ENCODE measurements at places on chromosomes 2 and 18.

- DNase-seq: no peak
Measured at GRCh38 chr18:10495936-10496335, 29.9 kb upstream of the NAPG start.

- DNase-seq: no peak
Measured at GRCh38 chr18:80246445-80247392, 595 bp downstream of the PARD6G start.

- no peak for DNase-seq
Measured at GRCh38 chr2:154914561-154914960, 216.1 kb downstream of the KCNJ3 start.

- no peak for DNase-seq
Measured at GRCh38 chr2:134714228-134714627, 4.6 kb downstream of the TMEM163 start.

DNA sequence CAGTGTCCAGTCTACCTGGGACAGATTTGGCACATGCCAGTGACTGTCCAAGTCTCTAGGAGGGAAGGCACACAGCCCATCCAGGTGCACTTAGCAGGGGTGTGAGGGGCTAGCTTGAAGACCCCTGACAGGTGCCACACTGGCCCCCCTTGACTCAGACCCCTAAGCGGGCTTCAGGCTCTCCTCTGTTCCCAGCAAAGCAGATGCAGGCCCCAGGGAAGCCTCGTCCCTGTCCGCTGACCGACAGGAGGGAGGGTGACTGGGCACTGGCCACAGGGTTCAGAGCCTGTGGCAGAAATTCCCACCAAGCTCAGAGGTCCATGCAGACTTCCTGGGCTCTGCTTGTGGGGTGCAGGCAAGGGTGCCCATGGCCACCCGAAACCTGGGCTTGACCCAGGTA, 239.8 kb upstream of the MYT1L start:
- no peak for DNase-seq

- no peak for DNase-seq
Measured at GRCh38 chr2:236967499-236967783, 118.2 kb upstream of the COPS8 start.

GRCh38 chr2:68946117-68946516, 6.6 kb downstream of the GKN2 start:
- no peak for DNase-seq

DNA sequence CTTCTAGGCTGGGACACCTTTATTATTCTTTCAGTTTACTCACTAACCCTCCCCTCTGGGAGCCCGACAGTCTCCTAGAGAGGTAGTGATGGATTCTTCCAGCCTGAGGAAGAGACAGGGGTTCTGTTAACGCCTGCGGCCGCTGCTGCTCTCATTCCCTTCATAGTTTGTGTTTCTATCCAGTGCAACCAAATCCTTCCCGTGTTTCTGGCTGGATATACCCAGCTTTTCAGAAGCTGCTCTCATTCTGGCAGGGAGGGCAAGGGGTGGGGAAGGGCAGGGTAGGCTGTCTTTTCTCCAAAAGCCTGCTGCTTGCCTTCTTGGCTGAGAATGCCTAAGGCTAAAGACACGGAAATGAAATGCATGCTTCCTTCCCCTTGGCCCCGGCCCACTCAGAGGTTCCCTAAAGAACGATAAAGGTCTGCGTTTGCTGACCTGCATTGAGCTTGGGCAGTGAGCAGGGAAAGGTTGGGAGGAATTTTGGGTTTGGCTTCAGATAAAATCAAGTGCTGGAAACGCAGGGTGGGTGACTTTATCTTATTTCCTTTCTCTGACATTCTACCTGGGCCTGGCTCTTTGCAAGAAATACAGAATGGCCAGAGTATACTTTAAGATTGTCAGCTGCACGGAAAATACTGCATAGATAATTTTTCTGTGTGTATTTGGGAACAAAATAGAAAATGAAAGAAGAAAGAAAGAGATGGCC, 390.9 kb downstream of the NBAS start:
- no peak for DNase-seq

GRCh38 chr18:58005885-58006523, 38.0 kb upstream of the NEDD4L start:
- no peak for DNase-seq

DNA sequence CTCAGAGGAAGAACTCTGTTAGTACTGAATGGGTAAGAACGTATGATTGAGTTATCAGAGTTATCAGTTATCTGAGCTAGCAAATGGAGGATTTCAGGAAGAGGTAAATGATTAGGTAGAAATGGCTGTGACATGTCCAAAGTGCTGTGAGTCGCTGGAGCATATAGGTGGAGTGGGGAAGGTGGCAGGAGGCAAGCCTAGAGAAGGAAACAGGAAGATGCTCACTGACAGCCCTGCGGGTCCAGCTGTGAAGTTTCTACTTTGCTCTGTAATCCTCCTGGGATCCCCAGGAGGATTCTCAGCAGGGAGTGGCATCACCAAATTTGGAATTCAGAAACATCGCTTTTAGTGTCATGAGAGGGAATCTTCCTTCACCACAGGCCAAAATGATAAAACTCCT, 52.0 kb downstream of the GYPC start:
- DNase-seq: no peak

DNA sequence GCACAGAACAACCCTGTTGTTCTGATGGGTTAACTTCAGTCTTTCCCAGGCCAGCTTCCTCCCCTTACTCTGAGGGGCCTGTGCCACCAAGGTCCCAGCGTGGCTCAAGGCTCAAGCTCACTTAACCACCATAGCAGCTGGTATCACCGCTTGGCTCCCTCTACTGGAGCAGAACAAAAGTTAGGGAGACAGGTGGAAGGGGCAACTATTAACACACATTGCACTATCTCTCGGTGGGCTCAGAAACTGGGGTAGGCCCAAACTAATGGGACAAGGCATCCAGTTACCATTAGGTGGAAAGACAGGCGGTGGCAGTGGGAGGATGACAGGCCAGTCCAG, 88.7 kb upstream of the ATL2 start:
- DNase-seq: peak; percentile 39

DNA sequence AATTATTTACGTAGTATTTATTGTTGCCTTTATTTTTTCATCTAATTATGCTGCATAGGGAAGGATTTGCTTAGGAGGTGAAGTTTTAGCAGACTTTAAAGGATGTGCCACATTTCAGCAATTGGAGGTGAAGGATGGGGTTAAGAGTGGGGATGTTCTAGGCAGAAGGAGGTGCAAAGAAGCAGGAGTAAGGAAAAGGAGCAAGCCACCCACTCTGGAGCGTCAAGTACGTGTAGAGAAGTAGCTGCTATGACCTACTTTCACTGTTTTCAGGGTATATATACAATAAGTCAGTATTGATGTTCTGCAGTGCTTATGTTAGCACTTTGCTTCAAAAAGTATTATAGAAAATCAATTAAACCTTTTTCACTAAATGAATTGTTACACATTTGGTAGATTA, 34.4 kb downstream of the ITGAV start:
- no peak for DNase-seq

GRCh38 chr2:81445176-81445575, 1140.6 kb upstream of the LRRTM1 start:
- DNase-seq: no peak

DNA sequence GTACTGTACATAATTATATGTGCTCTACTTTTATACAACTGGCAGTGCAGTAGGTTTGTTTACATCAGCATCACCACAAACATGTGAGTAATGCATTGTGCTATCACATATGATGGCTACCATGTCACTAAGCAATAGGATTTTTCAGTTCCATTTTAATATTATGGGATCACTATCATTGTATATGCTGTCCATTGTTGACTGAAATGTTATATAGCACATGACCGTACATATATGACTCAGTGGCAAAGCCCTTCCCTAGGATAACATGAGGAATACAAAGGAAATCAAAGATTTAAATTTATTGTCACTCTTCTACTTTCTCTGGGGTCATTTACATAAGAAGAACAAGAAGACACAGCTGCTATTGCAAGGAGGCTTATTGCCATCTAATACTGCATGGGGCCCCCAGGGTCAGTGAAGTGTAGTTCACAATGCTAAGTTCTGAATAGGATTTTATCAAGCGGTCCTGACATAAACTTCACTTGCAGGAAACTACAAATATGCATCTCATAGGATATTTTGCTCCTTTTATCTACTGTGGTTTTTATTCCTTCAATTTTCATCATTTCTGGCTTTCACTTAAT, 21.8 kb downstream of the PDE1A start:
- DNase-seq: no peak

DNA sequence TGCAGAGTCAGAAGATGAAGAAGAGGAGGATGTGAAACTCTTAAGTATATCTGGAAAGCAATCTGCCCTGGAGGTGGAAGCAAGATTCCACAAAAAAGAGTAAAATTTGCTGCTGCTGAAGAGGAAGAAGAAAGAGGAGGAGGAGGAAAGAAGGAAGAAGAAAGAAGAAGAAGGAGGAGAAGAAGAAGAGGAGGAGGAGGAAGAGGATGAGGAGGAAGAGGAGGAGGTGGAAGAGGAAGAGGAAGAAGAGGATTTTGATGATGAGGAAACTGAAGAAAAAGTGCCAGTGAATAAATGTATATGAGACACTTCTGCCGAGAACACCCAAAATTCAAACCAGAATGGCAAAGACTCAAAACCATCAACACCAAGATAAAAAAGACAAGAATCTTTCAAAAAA, 20.9 kb upstream of the TAF4B start:
- no peak for DNase-seq

DNA sequence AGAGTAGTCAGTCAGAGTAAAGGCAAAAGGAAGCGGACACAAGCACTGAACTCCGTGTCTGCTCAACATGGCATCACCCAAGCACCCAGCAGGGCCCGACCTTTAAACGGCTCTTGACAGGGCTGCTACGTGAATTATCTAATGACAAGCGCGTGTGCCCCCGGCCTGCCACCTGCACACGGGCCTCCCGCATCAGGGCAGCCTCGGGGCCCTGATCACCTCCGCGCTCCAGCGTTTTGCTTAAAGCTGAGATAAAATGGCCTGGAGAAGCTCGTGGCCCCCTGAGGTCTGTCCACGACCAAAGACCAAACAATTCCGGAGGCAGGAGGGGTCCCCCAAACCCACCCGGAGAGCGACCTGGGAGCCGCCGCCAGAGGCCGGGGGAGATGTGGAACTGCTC, 376 bp downstream of the NDUFA10 start:
- peak; percentile 28 for DNase-seq

GRCh38 chr18:66994790-66995189, 390.9 kb upstream of the CDH19 start:
- DNase-seq: no peak

Measured in activated CD4-positive, alpha-beta T cell treated with anti-CD3 and anti-CD28 coated beads, Interleukin-2, amount 10 ng/mL, durations not matched to agents 7 days and 5 days (primary cell).